ENCODE measurements at places on chromosomes 16 and 17.
A peak's percentile ranks its signal among the peaks of the same experiment; 100 is the strongest.

- DNase-seq = no peak
Observed at GRCh38 chr16:17312094-17312710, 158.6 kb downstream of the XYLT1 start.

DNA sequence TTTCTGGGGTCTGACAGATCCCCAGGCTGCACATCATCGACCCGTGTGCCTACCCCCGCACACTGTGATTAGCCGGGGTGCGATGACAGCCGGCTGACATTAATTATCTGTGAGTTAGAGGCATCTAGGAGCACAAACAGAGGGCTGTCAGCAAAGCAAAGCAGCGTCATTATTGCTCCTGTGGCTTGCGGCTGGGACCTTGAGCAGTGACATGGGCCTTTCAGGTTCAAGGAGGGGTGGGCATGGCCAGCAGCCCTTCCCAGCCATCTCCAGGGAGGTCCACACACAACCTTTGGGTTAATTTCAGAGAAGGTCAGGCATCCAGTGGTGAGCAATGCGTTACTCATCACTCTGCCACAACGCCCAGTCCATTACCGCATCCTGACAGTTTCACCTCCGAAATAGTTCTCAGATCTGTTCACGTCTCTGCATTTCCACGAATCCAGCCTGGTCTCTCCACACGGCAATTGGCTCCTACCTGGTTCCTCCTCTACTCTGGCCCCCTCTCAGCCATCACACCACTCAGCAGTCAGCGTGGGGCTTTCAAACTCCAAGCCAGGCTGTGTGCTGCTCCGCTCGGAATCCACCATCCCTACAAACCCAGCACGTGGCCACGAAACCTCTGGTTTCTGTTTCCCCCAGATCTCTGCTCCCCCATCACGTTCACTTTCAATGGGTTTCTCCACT lies 249.7 kb upstream of the C16orf82 start:
- no peak for DNase-seq

GRCh38 chr17:55750750-55751657 lies at the start of gene PCTP:
Gene PCTP (plus strand): TSS chr17:55751051. CDS start chr17:55751104, 53 bp downstream.
- peak; percentile 80 for DNase-seq

DNA sequence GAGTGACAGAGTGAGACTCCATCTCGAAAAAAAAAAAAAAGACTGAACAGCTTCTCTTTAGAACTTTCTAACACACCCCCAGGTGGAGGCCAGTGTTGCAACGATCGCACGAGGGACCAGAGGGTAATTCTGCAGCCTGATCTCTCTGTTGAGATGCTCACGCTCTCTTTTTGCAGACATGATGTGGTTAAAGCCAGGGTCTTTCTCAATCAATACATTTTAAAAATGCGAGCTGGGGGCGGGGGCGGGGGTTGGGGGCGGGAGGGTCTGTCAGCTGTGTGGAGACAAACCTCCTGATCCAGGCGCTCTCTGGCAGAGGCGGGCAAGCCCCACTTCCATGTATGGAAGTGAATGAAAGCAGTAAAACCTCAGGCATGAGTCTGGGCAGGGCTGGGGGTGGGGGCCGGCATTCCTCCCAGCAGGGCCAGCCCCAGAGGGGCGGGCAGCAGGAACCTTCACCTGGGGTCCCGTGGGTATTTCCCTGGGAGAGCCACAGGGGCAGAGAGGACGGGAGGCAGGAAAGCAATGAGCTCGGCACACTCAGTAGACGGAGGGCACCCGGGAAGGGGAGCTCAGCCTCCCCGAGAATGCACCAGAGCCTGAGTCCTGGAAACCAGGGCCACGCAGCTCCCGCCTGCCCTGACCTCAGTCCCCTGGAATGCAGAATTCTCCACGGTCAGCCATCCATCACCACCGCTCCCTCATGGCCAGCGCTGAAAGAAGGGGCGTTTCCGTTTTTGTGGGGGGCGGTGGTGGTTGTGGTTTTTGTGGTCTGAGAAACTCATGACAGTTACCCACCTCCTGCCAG lies 28.0 kb downstream of the NXN start:
- no peak for DNase-seq

DNA sequence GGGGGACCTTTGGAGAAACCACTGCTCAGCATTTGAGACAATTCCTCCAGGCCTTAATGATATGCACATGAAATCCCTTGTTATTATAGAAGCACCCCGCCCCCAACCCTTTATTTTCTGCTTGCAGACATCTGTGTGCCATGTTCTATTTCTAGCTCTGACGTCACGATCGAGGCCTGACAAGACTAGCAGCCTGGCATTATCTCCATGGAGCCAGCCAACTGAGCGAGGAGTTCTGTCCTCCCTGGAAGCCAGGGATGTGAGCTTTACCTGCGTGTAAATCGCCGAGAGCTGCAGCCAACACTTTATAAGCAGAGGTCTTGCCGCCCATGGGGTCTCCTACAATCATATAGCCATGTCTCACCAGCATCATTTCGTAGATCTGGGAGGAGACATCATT lies 116.9 kb downstream of the DNAH3 start:
- no peak for DNase-seq

- peak; percentile 45 for DNase-seq
Observed at GRCh38 chr17:8300627-8301242, 5.5 kb upstream of the SLC25A35 start.

Data from NCI-H526 (cell line).